Stimulated activated CD4-positive, alpha-beta T cell treated with anti-CD3 and anti-CD28 coated beads, Interleukin-1b, Interleukin-23, amount 100 ng/mL, for 24 hours (primary cell): ENCODE measurements at places on chromosomes 16 and 17.

GRCh38 chr16:81616321-81617020, 162.6 kb upstream of the PLCG2 start:
- DNase-seq, result peak; percentile 55

- DNase-seq, result no peak
Observed at GRCh38 chr16:5900046-5900445, 802.5 kb upstream of the EEF2KMT start.

DNA sequence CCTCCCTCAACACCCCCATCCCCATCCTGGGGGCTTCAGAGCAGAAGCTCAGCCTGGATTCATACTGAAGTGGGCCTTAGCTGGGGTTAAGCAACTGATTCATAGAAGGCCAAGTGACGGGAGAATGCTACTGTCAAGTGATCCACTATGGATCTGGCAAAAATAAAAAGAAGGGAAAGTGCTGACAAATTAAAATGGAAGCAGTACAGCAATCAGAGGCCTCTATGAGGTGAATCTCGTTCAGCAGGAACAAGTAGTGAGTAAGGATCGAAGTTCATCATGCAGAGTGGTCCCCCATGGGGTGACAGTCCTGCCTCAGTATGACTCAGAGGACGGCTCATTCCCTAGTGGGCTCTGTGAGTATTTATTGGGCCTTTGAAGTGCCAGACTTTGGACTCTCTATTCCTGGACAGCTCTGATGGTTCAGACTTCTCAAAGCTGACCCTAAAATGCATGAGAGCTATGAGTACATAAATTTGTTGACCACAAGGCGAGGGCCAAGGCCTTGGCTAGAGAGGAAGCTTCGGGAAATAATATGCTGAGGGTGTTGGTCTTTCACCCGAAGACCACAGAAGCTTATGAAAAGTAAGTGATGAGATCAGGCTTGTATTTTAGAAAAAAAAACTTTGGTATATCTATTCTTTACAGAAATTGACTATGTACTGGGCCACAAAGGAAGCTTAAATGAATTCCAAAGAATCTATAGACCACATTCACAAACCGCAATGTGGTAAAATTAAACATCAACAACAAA, 5.3 kb upstream of the NSMCE1 start:
- no peak for DNase-seq

DNA sequence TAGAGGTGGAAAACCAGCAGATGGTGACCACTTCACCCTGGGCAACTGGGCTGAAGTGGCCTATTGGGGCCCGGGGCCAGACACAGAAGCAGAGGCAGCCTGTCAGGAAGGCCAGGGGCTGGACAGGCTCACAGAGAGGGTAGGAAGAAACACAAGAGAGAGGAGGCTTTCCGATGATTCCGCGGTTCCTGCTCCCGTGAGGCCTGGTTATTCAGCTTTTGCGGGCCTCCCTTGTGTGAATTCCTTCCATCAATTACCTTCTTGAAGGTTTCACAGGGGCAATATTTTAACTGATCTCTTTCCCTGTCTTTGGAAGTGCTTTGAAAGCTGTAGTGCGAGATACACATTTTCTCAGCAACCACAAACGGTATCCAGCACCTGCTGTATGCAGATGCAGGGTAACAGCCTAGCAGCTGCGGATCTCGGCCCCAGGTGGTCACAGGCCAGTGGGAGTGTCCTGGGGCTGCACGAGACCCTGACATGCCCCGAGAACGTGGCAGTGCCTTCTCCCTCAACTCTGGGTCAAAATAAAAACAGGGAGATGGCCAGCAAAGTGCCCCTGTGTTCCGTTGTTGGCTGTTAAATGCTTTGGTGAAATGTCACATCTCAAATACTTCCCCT, 11.6 kb upstream of the CMIP start:
- DNase-seq, result no peak

DNA sequence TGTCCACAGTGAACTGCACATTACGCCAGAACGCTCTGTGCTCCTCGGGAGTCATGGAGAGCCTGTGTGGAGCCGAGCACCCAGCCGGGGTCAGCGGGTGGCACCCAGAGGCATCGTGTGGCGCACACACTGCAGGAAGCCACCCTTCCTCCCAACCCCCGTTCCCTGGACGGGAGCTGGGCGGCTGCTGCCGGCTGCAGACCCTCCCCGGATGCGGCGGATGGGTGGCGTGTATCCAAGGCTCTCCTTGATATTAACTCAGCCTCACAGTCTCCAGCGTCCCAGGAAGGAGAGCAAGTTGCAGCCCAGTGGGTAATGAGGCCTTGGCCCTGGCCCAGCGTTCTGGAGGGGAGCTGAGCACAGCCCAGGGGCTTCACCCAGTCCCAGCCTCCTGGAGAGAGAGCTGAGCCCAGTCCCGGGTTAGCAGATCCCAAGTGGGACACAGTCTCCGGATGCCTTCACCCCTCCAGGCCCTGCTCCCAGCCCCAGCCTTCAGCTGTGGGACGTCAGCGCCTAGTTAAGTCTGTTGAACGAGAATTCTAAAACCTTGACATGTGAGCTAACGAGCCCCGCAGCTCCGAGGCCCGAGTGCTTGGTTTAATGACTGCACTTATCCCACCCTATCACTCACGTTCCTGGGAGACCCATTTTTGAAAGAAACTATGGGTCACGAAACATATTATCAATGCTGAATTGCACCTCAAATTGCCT, 86.6 kb downstream of the TBC1D16 start:
- DNase-seq, result no peak

GRCh38 chr17:70006159-70006558, 68.9 kb upstream of the KCNJ16 start:
- DNase-seq, result no peak

GRCh38 chr16:87240211-87241136, 76.7 kb downstream of the C16orf95 start:
- DNase-seq, result no peak

- DNase-seq, result no peak
Observed at GRCh38 chr17:61750656-61751055, 112.7 kb downstream of the BRIP1 start.

- DNase-seq, result no peak
Observed at GRCh38 chr17:73744411-73744810, 100.2 kb upstream of the SDK2 start.

DNA sequence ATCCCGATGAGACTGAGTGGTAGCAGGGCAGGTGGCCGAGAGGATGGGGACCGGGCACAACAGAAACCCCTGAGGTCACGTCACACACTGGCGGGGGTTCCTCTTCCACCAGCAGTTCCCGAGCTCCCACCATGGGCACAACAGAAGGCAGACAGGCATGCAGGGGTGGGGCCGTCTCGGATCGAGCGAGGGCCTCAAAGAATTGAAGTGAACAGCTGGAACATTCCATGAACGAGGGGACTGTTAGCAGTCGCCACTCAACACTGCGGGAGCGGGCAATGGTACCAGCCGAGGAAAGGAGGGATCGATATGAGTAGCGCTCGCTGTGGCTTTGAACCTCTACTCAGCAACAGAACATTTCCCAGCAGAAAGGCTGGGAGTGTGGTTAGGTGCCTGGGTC, 5.3 kb downstream of the CEP131 start:
- DNase-seq, result no peak

- no peak for DNase-seq
Observed at GRCh38 chr16:15946257-15947044, 3.0 kb upstream of the ABCC1 start.
